Activated CD4-positive, alpha-beta memory T cell treated with anti-CD3 and anti-CD28 coated beads, Interleukin-2, amount 10 ng/mL, durations not matched to agents 7 days and 5 days (primary cell): ENCODE measurements at places on chromosomes 7 and 10. TPM values are rescaled to one million over a fixed set of nuclear protein-coding genes. Genes with fewer than 3 reads are reported as not detected.

Gene ADIRF
- total RNA-seq = not detected

Gene HYAL4
- total RNA-seq = not detected

Gene CALCR
- total RNA-seq = not detected

Gene SLC25A40
- total RNA-seq = 54.1 TPM

Gene C10orf143
- 2.5 TPM for total RNA-seq

Gene STRIP2
- total RNA-seq = 28.3 TPM
